CD4-positive, alpha-beta T cell treated with Interleukin-17A for 4 hours (primary cell): ENCODE measurements at places on chromosomes 6 and 20.

DNA sequence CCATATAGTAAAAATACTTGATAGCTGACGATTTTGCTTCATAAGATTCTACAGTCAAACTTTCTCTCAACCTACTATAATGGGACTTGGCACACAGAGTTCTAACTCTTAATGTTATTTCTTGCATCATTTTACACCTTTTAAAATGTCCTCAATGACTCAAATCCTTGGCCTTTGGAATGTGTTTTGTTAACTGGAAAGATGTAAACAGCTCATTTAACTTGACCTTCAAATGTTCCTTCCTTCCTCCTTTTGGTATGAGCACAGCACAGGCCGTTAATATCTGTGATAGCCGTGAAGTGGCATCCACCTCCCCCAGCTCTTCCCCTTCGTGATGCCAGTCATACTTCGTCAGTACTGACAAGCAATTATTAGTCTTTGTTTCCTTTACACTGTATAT lies 972.0 kb upstream of the CITED2 start:
- no peak for DNase-seq

GRCh38 chr20:46979603-46980241 lies 85.1 kb downstream of the EYA2 start:
- DNase-seq, result no peak

GRCh38 chr6:78700991-78701390 lies 166.4 kb upstream of the IRAK1BP1 start:
- no peak for DNase-seq

GRCh38 chr6:80523010-80523409 lies 416.5 kb downstream of the BCKDHB start:
- no peak for DNase-seq

DNA sequence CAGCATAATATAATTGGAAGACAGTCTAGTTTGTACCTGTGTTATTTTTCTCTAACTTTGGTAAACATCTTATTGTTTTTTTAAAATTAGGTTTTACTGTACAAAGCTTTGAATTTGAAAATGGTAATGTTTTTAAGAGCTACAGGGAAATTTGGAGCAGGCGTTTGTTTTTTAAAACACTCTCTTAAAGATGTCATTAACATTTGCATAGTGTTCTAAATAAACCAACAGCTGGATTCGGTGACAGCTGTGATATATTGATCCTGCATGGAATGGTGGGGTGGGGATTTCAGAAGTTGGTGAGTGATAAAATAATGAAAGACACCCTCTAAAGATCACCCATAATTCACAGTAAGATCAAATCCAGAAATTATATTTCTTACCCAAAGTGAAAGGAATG lies 97.9 kb upstream of the PRL start:
- no peak for DNase-seq

DNA sequence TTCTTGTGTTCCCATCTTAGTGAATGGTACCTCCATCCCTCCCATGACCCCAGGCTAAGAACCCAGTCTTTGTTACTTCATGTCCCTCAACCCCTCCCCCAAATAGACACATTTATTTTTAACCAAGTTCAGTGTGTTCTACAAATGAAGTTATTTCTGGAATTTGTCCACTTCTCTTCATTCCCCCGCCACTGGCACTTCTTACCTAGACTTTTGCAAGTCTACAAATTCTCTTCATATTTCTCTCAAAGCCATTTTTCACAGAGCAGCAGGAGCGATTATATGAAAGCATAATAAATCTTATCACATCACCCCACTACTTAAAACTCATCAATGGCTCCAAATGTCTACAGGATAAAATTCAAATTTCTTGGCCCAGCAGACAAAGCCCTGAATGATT lies 131.4 kb downstream of the BTBD9 start:
- no peak for DNase-seq

DNA sequence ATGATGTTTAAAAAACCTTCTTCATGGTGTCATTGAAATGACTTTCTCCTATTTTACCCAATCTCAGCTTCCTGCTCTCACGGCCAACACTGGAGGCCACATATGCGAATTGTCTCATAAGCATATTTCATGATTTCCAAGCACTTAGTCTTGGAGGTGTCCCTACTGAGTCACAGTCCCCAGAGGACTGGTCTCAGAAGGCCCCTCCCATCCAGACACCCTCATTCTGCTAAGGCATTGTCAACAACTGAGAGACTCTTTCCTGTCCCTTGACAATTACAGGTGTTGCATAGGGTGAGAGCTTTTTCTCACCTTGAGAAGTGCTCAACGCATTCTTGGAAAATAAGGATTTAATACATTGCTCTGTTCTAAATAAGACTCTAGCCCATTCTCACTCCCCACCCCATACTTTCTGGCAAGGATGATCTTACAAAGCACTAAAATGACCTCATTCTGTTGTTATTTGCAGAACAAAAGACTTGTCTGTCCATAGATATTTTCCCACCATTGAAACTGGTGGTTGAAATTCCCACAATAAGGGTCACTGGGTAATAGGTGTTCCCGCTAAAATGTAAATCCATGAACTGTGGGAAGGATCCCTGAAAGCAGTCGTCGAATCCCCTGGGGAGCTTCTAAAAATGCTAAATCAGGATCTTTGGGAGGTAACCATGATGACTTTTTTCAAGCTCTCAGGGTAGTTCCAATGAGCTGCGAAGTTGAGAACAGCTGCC lies 32.3 kb upstream of the SLC22A23 start:
- no peak for DNase-seq

GRCh38 chr6:132404330-132404729 lies 3.1 kb upstream of the MOXD1 start:
- no peak for DNase-seq

DNA sequence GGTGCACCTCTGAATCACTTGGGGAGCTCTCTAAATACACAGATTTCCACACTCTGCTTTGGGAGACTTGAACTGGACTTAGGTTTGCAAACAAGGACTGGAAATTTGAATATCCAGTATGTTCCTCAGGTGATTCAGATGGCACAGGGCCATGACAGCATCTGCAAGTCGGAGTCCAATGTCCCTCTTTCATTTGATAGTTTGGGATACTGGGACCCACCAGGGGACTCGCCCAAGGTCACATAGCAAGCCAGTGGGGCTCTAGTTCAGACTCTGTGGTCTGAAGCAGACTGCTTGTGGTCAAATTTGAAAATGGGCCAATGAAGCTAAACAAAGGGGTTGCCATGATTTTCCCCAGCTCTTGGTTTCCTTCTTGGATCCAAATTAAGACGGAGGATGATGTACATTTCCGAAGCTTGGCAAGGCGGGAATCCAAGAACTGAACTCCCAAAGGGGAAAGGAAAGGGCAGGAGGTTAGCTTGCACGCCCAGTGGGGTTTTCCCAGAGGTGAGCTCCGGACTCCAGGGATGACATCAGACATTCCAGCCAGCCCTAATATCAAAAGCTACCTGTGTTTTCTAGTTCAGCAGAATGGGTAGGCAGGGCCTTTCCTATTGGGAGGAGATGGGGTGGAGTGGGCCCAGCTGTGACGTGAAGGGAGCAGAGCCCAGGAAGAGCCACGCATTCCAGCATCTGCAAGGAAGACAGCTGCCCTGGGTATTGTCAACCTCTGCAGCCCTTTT lies 3.4 kb upstream of the SYS1 start:
- no peak for DNase-seq

GRCh38 chr6:474453-475185 lies 83.1 kb downstream of the IRF4 start:
- peak; percentile 85 for DNase-seq

DNA sequence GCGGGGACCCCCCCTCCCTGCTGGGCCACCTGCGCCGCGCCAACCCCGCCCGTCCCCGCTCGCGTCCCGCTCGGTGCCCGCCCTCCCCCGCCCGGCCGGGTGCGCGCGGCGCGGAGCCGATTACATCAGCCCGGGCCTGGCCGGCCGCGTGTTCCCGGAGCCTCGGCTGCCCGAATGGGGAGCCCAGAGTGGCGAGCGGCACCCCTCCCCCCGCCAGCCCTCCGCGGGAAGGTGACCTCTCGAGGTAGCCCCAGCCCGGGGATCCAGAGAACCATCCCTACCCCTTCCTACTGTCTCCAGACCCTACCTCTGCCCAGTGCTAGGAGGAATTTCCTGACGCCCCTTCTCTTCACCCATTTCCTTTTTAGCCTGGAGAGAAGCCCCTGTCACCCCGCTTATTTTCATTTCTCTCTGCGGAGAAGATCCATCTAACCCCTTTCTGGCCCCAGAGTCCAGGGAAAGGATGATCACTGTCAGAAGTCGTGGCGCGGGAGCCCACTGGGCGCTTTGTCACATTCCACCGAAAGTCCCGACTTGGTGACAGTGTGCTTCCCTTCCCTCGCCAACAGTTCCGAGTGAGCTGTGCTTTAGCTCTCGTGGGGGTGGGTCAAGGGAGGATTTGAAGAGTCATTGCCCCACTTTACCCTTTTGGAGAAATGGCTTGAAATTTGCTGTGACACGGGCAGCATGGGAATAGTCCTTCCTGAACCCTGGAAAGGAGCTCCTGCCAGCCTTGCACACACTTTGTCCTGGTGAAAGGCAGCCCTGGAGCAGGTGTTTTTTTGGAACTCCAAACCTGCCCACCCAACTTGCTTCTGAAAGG lies 2.1 kb downstream of the VEGFA start:
- DNase-seq, result peak; percentile 23
